ENCODE measurements at places on chromosomes 2 and 18. TPM values are rescaled to one million over a fixed set of nuclear protein-coding genes. Genes with fewer than 3 reads are reported as not detected.

ARHGAP25 gene
- total RNA-seq = 43.0 TPM

ZNF521 gene
- not detected for total RNA-seq

GRCh38 chr2:230184727-230185578 lies 34.8 kb downstream of the SP110 start:
- no peak for DNase-seq

AQP4 gene
- total RNA-seq = not detected

DNA sequence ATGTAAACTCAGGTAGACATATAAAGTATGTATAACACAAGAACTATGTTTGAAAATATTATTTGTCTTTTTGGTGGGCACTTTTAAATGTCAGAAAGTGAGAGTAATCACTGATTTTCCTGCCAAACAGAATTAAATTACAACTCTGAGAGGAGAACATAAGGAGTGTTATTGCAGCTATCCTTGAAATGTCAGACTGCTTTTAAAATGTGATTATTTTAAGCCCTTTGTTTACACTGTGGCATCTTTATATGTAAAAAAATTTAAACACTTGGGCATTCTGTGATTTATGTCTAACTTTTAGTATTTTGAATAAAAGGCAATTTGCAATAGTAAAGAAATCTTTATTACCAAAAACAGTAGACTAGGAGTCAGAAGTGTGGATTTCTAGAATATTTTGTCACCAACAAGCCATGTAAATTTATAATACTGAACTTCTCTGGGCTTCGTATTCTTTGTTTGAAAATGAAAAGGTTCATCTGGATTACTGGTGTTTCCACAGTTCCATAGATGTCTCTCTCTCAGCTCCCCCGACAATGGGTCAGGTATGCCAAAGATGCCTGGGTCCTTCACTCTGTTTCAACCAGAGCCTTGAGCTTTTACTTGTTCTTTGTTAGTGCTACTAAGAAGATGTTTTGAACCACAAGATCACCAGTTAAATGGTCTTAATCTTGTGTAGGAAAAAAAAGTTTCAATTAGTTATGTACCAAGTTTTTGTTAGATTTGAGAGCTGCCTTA lies 38.8 kb downstream of the GULP1 start:
- no peak for DNase-seq

KANSL1L gene
- 9.6 TPM for total RNA-seq

- no peak for DNase-seq
These were observed 14.9 kb downstream of the ERFE start for GRCh38 chr2:238173692-238174091.

DNA sequence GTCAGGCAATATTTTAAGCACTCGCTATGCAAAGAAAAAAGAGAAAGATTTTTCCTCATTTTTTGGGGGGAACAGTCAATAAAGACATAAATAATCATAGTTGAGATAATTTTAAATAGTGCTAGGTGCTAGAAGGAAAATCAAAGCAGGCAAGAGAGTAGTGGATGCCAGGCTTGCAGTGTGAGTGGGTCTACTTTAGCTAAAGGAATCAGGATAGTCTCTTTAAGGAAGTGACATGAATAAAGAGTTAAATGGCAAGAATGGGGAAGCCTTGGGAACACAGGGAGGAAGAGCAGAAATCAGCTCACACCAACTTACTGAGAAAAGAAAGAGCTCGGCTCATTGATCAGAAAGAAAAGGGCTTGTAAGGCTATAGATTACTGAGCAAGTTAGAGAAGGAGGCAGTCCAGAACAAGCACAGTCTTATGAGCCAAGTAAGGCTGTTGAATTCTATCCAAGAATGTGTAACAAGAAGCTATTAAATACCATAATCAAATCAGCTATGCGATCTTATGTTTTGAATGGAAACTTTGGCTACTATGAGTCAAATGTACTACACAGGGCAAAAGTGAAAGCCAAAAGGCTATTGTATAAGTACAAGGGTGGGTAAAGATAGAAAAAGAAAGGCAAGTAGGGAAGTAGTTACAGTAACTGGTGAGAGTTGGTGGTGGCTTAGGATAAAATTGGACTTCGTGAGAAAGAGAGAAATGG lies 833.8 kb upstream of the PIK3C3 start:
- DNase-seq = no peak

DNA sequence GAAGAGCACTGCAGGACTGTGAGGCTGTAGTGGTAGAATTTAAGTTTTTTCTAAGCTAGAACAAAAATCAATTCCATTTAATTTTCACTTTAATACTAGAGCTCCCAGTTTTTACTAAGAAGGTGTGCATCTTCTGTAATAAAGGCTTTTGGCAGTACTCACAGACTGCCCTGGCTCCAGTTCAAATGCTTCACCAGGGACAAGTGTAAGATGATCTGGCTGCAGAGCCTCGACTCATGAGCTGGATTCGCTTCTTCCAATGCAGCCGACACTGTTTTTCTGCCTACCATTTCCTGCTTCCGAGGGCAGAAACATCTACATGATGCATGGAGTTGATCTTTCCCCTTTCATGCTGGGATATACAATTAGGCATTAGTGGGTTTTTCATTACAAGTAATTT lies 87.0 kb downstream of the FARSB start:
- DNase-seq = no peak

DNA sequence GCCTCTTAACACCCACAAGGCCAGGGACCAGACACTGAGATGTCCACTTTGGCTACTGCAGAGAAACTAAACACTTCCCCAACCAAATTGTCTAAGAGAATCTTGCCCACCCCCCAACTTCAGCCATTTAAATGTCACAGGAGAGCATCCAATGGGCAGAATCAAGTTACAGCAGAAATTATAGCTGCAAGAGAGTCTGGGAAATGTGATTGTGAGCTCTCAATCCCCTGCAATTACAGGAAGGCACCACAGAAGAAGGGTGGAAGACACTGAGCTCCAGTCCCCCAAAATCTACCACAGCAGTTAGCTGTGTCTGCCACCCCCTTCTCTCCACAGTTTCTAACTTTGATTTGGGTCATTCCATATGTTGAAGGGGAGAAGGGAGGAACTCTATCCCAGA lies 103.5 kb upstream of the ATL2 start:
- DNase-seq = no peak

GRCh38 chr2:42127425-42128424 lies 41.4 kb upstream of the EML4 start:
- DNase-seq = no peak

GRCh38 chr2:43209204-43209717 lies 17.1 kb downstream of the ZFP36L2 start:
- no peak for DNase-seq

MYL12A gene
- 498 TPM for total RNA-seq

CCT4 gene
- 331 TPM for total RNA-seq

DNA sequence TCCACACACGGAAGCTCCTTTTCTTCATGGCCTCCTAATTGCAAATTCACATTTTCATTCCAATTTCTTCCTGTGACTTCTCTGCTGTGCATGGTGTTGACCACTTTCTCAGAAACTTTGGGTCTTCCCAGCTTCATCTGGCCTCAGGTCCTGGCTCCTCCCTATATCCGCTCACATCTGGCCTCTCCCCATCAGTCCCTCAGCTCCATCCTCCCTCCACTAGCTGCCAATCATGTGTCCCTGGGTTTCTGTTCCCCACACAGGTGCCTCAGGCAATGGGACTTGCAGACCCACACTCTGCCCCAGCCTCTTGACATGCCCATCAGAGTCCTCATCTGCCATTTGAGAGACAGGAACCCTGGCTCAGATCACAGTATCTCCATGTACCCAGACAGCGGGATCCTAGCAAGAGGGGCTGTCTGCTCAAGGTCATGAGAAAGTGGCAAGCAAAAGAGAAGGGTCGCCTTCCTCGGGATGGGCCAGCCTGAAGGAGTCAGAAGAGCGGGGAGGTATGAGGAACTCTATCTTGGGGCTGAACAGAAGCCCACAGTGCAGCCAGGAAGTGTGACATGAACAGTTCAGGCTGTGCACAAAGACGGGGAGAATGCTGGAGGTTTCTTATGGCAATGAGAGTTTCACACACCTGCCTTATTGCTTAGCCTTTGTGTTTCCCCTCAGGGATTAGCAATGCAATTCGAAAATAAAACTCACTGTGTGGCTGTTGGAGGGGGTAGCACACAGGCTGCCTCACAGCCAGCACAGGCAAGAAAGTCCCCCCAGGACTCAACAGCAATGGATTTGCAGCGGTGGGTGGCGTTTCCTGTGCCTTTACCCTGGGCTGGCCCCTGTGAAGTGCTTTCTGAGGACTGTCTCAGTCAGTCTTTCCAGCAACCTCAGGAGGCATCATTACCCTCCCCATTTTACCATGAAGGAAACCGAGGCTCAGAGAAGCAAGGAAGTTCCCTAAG lies 69.5 kb downstream of the COPS8 start:
- DNase-seq = no peak

IL1RN gene
- total RNA-seq = 2.1 TPM

GRCh38 chr18:40855661-40856060 lies 1099.4 kb upstream of the PIK3C3 start:
- no peak for DNase-seq

DNA sequence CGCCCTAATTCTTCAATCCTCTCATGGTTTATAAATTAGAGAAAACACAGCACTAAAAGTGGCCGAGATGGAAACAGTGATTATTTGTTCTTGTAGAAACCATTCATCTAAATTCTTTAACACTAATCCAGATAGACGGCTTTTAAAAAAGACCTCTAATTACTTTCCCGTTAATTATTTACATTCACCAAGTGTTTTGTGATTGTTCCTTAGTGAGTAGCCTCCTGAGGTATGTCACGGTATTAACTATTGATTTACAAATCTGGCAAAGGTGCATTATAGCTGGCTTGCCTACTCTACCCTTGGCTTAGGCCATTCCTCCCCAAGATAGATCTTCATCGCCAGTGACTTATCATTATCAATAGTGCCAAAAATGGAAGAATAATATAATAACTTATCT lies 436.4 kb upstream of the ST6GAL2 start:
- no peak for DNase-seq

- DNase-seq = no peak
These were observed 52.7 kb downstream of the SMAD4 start for GRCh38 chr18:51082571-51083267.

DNA sequence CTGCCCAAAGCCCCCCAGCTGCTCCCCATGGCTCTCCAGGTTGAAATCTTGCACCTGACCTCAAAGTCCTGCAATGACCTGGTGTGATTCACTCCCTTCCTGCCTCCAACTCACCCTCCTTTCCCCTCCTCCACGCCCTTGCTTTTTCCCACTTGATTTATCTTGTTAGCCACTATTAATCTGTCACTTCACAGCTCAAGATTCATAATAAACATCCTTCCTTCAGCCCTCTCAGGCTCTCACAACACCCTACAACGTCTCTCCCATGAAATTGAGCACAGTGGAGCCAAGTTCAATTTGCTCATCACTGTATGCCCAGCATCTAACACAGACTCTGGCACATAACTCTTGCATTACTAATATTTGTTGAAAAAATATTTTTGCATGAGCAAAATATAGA lies 85.6 kb upstream of the SLC35G4 start:
- no peak for DNase-seq

- no peak for DNase-seq
These were observed 756 bp upstream of the NAGK start for GRCh38 chr2:71067567-71068217.

GRCh38 chr2:157470321-157470720 lies 26.4 kb upstream of the CYTIP start:
- no peak for DNase-seq

GRCh38 chr18:54109131-54109683 lies 115.3 kb downstream of the MBD2 start:
- no peak for DNase-seq

ALK gene
- total RNA-seq = 0.05 TPM

DNA sequence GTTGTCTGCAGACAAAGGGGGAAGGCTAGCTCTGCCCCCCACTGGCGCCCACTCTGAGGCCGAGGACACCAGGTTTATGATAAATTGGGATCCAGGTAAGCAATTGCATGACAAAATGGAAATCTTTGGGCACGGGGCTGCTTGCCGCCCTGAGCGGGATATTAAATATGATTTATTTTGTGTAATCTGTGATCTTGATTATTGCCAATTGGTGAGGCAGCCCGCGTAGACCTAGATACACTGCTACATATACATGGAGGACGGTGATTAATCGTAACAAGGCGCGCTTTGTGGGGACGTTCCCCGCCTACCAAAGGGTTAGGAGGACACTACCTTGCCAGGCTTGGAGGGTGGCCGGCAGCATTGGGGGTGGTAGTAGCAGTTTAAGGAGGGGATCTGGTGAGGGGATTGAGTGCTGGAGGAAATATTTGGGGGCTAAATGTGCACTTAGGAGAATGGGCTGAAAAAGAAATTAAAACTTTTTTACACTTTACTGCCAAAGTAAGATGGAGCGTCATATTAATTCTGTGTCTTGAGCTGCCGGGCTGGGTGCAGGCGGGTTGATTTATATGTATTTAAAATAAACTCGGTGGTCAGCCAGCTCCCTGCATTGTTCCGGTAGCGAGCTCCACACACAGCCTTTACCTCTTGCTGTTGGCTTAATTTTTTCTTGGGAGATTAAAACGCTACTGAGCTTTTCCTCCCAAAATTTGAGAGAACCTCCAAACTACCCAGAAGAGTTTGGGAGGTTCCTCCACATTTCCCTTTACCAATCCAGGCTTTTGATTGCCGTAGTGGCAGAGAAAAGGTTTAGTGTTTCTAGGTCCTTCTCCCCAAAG lies 4.1 kb downstream of the HOXD3 start:
- no peak for DNase-seq

PROKR1 gene
- total RNA-seq = not detected

TRIM54 gene
- total RNA-seq = not detected

DNA sequence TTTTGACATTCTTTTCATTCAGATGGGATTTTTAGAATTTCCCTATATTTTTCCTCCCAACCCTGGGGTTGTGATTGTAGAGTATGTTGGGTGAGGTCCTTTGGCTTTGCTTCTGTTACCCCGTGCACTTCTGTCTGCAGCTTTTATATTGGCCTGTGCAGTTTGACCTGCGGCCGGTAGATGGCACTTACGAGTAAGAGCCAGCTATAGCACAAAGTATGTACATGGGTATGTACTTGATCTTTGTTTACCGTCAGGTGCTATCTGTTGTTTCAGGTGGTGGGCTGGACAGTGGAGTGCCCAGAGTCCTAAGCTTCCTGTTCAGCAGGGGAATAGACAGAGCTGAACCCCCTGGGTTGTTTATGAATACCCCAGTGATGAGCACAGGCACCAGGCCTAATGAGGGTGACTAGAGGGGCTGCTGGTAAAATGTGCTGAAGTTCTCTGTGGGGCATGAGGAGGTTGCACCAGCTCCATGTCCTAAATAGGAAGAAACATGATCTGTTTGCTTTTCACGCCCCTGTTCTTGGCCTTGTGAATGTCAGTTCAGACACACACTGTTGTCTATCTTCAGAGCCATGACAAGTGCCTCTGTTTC lies 58.9 kb upstream of the THUMPD2 start:
- no peak for DNase-seq

DNA sequence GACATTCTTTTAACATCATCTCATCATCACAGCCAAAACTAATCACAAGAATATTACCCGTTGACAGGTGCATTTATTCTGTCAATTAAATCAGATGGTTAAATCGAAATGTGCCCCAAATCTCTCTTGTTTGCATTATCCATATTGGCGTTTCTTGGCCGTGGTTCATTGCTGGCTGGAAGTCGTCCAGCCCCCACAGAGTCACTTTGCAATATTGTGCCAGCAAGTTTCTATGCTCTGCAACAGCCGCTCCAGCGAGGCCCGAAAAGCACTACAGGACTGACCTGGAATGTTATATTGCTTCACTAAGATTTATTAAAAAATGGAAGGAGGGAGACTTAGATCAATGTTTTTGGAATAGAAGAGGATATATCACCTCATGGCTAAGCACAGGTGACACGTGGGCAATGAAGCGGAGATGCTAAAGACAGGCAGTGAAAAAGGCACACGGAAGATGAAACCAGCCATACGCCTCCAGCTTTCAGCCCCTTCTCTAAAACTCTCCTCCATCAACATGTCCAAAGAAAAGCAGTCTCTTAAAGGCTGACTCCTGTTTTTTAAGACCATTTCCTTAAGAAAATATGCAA lies 176.8 kb upstream of the VRK2 start:
- no peak for DNase-seq

DPYSL5 gene
- not detected for total RNA-seq

Measured in activated naive CD4-positive, alpha-beta T cell treated with anti-CD3 and anti-CD28 coated beads, Interleukin-2, amount 50 U/mL, for 72 hours (primary cell).